HS-27A (cell line): ENCODE measurements at places on chromosomes 4 and X.

DNA sequence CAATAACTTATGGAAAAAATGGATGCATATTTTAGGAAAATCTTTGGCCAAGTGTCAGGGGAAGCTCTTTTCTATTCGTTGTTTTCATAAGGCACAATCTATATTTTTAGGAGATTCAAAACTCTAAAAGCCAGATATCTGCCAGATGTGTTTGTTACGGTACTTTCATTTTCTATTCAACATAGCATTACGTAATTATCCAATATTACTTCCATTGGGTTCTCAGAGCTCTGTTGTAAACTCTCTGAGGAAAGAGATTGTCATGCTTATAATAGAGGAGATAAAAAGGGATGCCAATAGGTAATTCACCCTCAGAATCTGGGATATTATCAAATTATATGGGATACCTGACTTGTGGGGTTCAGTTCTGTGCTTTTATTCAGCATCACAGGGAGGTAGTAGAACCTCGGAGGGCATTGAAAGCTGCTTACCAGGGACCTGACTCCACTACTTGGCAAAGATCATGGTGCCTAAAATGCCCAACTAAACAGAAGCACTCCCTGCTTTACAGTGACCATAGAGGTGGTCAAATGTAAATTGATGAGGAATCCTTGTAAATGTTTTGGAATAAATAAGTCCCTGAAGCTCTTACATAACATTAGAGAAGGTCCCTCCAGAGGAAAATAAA is 32.9 kb upstream of the GC start:
- no peak for DNase-seq

DNA sequence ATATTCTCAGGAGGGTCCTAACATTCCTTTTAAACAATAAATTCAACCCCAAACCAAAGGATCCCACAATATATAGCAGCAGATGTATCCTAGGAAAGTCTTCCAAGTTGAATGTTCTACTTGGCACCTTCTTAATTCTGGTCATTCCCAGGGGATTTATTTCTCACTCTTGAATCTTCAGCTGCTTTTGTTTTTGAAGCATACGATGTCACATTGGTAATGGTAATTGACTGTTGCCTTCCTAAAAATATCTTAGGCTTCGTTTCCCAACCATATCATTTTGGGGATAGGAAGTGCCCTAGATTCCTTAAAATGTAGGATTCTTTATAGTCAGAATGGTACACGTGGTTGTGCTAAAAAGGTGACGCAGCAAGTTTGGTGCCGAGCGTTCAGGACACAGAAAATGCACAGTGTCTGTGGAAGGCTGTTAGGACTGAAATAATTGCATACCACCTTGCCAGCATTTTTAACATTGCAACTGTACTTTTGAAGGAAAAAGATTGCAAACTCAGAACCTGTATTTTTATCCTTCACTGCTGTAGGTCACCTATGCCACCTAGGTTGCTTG is 8.1 kb downstream of the SNX25 start:
- DNase-seq, result no peak

DNA sequence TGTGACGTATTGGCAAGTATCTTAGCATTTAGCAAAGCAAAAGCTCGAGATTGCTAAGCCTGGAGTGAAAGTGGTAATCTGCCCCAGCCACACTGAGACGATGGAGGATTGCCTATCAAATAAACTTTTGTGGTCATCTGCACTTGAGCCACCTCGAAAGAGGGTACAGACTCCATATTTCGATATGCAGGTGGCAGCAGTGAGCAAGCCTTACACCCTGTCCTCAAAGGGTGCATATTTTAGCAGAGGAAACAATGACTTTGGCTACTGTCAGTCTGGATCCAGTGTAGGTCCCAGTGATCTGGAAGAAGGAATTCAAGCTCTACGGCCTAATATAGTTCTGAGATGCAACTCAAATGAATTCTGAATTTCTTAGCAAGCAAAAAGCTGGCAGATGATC is 153.9 kb downstream of the ATG4A start:
- no peak for DNase-seq

DNA sequence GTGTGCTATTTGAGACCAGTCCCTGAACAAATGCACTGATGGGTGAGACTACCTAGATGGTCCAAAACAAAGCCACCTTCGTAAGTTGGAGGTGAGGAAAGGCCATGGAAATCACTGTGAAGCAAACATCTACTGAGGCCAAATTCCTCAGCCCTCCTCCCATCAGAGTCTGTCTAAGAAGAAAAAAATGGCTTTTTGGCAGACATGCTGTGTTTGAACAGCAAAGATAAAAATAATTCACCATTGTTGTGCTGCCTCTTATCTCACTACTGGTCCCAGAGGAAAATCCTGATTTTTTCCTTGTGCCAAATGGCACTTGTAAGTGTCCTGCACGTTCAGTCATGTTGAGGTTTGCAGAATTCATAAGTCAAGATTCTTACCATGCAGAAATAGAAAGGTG is 7.9 kb downstream of the MAGEB18 start:
- DNase-seq, result no peak

DNA sequence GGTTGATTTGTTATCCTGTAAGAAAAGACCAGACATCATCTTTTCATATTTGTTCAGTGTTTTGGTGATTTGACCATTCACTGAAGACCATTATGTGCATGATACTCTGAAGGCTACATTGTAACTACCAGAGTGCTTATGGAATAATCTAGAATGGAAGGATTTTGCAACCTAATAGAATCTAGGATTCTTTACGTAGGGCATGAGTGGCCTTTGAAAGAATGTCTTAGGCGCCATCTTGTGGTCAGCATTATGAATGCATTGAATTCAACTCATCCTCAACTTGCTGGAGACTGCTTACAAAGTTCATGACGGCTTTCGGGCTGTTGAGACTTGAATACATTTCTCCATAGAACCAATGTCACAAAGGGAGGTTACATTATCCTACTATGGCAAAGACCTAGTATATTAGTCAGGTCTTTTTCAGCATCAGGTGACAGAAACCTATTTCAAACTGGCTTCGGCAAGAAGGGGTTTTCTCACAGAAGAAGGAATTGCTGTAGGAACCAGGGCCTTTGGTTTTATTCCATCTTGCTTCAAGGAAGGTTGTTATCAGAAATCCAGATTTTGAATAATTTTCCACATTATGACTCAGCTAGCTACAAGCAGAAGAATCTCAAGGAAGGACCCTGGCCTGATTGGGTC is 104.1 kb downstream of the GPAT3 start:
- DNase-seq, result peak; percentile 43

GRCh38 chr4:118352843-118353533 is at the start of gene PRSS12:
PRSS12 (minus strand) TSS chr4:118353003; CDS start chr4:118352720, 283 bp downstream.
- peak; percentile 42 for DNase-seq

- DNase-seq, result no peak
These were observed 332.7 kb upstream of the IGFBP7 start for GRCh38 chr4:57442831-57443291.

DNA sequence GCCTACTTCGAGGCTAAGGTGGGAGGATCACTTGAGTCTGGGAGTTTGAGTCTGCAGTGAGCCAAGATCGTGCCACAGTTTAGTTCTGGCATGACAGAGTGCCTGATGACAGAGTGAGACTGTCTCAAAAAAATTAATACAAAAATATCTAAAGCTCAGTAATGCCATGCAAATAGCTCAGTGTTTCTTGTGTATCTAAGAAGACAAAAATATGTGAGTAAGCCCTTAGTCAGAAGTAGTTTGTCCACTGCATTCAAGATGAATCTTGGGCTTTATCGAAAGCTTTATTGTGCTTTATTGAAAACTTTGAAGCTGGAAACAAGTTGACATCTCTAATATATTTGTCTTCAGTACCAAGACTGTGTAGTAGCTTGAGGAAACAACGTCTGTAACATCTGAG is 115.9 kb downstream of the GPAT3 start:
- no peak for DNase-seq

- DNase-seq, result no peak
These were observed 17.0 kb upstream of the ARHGAP24 start for GRCh38 chr4:85457752-85458467.

DNA sequence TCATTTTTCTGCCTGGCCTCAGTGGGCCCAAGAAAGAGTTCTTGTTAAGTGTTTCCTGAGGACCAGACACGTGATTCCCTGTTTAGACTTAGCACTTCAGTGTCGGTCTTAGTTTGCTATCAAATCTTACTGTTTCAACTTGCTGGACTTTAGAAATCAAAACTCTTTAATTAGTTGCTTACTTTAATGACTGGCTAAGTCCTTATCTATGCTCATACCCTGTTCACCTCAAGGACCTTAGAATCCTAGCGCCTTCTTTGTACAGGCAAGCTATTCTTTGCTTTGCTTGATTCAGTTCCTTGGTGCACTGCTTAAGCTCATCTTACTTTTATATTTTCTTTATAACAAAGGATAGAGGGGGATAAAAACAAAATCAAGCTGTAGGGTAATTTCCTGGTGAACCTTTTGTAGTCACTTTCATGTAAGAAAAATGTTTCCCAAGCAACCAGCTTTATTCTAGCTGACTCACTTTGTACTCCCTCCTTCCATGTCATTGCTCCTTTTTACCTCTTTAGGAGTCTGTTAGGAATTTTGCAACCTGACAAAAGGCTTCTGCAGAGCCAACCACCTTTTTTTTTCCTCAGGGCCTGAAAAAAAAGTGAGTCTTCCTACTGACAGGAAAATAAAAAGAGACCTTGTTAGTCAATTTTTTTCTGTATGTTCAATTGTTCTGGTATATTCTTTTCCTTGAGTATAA is 14.7 kb downstream of the WDR44 start:
- no peak for DNase-seq

DNA sequence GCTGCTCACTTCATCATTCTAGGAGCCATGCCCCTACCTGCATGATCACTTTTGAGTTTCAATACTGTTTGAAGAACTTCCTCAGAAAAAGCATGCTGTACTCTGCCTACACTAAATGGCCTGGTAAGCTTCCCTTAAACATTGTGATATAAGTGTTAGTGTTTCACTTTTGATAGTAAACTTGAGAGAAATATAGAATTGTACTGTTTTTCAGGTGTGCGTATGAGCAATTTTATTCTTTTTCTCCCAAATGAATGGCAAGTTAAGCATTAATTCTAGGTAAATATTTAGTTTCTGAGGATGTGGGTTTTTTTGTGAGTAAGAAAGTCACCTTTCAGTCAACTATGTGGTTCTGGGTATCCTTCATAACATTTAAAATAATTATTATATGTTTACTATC is 484.5 kb downstream of the IL15 start:
- no peak for DNase-seq

- DNase-seq, result no peak
These were observed 882.4 kb downstream of the C4orf33 start for GRCh38 chr4:129978315-129978714.

DNA sequence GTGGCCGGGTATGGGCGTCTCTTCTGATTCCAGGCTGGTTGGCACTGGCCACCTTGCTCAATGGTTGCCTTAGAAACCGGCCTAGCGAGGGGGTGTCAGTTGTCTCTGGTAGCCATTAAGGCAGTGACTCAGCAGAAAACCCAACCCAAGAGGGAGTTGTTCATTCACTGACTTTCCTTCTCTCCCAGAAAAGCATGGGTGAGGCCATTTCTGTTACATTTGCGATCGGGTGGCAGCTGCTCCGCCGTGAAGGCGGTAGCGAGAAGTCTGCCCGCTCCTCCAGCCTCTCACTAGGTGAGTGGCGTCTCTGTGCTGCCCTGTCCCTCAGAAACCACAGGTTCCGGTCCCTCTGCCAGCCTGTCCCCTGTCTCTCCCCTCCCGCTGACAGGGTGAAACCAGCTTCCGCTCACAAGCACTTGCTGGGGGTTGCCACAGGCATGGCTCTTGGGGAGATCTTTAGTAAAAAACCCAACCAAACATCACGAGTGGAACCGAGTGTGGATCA is 17.4 kb downstream of the IRAK1 start:
- DNase-seq, result no peak

- DNase-seq, result no peak
These were observed 7.5 kb downstream of the POLR2B start for GRCh38 chr4:56986192-56986591.

DNA sequence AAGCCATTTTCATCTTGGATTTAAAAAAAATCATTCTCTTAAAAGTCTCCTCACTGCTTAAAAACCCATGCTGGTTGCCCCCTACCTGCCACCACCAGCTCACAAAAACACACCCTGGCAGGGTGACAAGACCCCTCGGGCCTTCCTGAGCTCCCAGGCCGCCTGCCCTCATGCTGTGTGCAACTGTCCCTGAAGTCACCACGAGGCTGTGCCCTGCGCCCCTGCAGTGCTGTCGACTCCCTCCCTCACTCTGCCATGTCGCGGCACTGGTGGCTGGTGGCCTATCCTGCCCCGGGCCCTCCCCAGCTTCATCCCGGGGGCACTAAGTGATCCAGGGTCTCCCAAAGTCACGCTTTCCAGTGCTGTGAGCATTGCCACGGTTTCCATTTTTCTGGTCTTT is 46.3 kb upstream of the ADRA2C start:
- no peak for DNase-seq

GRCh38 chr4:87838890-87839591 is 6.3 kb downstream of the MEPE start:
- no peak for DNase-seq

DNA sequence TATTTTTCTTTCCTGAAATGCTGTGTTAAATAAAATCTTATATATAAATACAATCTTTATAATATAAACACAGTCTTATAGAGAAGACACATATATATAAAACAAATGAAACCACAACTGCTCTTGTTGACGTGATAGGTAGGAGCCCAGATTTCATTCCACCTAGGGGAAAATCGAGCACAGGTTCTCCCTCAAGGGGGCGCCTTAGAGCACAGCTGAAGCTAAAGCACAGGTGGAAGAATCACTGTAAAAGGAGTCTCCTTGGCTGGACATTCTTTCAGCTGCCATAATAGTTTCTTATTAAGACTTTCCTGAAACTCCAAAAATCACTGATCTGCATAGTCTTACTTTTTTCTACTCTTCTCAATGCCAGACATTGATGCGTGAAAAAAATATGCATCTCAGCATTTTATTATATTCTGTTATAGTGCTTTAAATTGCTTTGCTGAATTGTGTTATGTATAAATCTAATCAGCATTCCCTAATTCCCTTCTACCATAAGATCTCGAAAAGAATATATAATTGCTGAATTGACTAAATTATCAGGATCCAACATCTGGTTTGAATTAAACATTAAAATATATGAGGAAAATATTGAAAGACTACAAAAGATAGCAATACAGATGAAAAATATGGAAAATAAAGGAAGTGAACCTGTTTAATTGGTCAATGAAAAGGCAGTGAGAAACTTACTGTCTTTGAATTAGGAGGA is 25.5 kb upstream of the RXFP1 start:
- DNase-seq, result no peak

DNA sequence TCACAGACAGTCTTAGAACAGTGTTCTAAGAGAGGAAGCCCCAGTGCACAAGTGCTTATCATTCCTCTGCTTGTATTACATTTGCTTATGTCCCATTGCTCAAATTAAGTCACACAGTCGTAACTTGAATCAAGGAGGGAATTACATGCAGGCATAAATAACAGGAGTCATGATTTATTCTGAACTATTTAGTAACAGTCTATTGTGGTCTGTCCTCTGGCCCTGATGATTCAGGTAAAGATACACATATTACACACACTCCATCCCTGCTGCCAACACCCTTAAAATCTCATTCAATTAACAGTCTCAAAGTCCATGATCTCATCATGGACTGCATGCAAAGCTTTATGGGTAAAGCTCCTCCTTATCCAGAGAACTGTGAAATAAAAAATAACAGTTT is 60.1 kb downstream of the GRIA2 start:
- DNase-seq, result no peak
